ENCODE measurements at places on chromosomes 6 and 20. TPM values are rescaled to one million over a fixed set of nuclear protein-coding genes. Genes with fewer than 3 reads are reported as not detected.

CTCFL gene
- not detected for total RNA-seq

PTGIS gene
- 0.05 TPM for total RNA-seq

RGL2 gene
- 13.2 TPM for total RNA-seq

CST4 gene
- total RNA-seq, result not detected

ATP6V1G2 gene
- 0.40 TPM for total RNA-seq

ZC2HC1B gene
- not detected for total RNA-seq

GLP1R gene
- not detected for total RNA-seq

USP49 gene
- total RNA-seq, result 1.6 TPM

GJA10 gene
- not detected for total RNA-seq

CNKSR3 gene
- total RNA-seq, result 5.3 TPM

GMEB2 gene
- 8.9 TPM for total RNA-seq

BPIFB4 gene
- not detected for total RNA-seq

SLC17A4 gene
- total RNA-seq, result not detected

RGS17 gene
- 5.9 TPM for total RNA-seq

FLRT3 gene
- total RNA-seq, result 1.6 TPM

FAM83D gene
- 54.1 TPM for total RNA-seq

MLN gene
- total RNA-seq, result not detected

MROH8 gene
- total RNA-seq, result 1.1 TPM

FNDC11 gene
- total RNA-seq, result 0.11 TPM

KCNQ5 gene
- total RNA-seq, result 1.4 TPM

SIRPB1 gene
- 0.63 TPM for total RNA-seq

MMS22L gene
- total RNA-seq, result 16.6 TPM
